Epithelial cell of proximal tubule (primary cell): ENCODE measurements at places on chromosomes 3 and 15.

GRCh38 chr15:73436613-73437012 lies 6.4 kb upstream of the REC114 start:
- no peak for DNase-seq

DNA sequence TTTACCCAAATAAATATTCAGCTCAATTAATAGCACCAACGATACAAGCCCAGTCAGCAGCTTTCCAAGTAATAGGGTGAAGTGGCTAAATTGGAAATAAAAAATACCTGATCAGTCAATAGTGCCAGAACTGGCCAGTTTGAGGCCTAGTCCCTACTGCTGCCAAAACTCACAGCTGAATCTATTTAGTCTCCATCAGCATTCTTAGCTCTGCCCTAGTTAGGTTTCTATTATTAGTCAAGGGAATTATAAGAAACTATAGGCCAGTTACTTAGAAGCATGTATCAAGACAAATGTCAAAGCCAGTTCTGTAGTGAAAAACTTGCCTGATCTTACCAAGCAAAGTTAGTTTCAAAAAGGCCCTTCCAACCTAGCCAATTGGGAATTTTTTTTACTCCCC lies 146.2 kb upstream of the ZBTB20 start:
- DNase-seq, result no peak

- no peak for DNase-seq
Measured at GRCh38 chr3:187941135-187941847, 196.0 kb upstream of the BCL6 start.

GRCh38 chr15:58074452-58074851 lies 8.9 kb upstream of the ALDH1A2 start:
- DNase-seq, result no peak

DNA sequence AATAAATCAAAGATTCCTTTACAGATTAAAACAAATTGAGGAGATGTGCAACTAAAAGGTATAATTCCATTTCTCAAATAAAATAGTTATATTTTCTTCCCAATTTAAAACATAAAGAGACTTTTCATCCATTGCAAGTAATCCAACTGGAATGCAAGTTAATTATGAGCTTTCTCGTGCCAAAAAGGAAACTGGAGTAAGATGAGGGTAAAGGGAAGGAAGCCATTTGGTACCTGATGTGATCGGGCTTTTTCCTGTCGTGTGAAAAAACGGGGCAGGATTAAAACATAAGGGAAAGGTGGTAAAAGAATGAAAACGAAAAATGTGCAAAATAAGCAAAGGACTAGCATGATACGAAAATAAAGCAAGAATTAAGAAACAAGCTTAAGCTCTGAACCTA lies 41.8 kb upstream of the XXYLT1 start:
- DNase-seq, result no peak

GRCh38 chr15:56325186-56325585 lies 40.0 kb upstream of the TEX9 start:
- no peak for DNase-seq
